ENCODE measurements at places on chromosomes 4 and X.

- no peak for DNase-seq
Measured at GRCh38 chr4:113732-114131, 10.6 kb upstream of the ZNF718 start.

GRCh38 chr4:27836523-27836922 is 975.9 kb downstream of the STIM2 start:
- DNase-seq, result no peak

- no peak for DNase-seq
Measured at GRCh38 chr4:79273915-79274314, 51.9 kb downstream of the NAA11 start.

DNA sequence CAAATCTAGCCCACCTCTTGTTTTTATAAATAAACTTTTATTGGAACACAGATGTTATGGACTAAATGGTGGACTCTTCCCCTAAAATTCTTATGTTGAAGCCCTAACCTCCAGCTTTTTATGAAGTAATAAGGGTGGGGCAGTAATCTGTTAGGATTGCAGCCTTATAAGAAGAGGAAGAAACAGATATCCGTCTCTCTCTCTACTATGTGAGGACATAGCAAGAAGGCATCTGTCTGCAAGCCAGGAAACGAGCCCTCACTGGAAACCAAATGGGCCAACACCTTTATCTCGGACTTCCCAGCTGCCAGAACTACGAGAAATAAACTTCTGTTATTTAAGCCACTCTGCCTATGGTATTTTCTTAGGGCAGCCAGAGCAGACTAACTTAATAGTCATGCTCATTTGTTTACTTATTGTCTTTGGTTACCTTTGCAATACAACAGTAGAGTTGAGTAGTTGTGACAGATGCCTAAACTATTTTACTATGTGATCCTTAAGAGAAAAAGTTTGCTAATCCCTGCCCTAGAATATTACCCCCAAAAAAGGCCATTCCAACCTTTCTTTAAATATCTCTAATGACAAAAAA is 67.4 kb downstream of the MANBA start:
- DNase-seq, result no peak

GRCh38 chrX:103791826-103792485 is 15.3 kb downstream of the PLP1 start:
- no peak for DNase-seq

GRCh38 chr4:151314479-151314878 is 10.9 kb downstream of the SH3D19 start:
- no peak for DNase-seq

GRCh38 chr4:38283724-38284123 is 323.5 kb downstream of the PTTG2 start:
- no peak for DNase-seq

GRCh38 chr4:108527723-108528122 is 92.7 kb upstream of the RPL34 start:
- no peak for DNase-seq

DNA sequence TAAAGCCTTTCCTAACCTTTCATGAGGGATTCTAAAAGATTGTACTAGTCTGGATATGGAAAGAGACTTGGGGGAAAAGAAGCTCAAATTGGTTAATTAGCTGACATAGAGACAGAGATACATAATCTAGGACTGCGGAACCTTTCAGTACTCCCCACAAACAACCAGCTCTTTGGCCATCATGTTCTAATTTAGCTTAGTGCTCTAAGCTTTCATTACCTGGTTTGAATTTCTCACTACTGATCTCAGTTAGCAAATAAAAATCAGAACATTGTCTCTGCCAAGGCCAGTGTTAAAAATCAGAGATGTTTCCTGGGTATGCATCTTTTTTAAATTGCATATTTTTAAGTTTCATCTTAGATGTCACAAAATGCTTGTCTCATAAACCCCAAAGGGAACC is 254.4 kb downstream of the GLUD2 start:
- DNase-seq, result no peak

- no peak for DNase-seq
Measured at GRCh38 chr4:1053080-1053661, 41.7 kb downstream of the FGFRL1 start.

- DNase-seq, result no peak
Measured at GRCh38 chr4:53608649-53609048, 17.4 kb upstream of the LNX1 start.

- no peak for DNase-seq
Measured at GRCh38 chr4:25098964-25099891, 61.0 kb downstream of the SEPSECS start.

DNA sequence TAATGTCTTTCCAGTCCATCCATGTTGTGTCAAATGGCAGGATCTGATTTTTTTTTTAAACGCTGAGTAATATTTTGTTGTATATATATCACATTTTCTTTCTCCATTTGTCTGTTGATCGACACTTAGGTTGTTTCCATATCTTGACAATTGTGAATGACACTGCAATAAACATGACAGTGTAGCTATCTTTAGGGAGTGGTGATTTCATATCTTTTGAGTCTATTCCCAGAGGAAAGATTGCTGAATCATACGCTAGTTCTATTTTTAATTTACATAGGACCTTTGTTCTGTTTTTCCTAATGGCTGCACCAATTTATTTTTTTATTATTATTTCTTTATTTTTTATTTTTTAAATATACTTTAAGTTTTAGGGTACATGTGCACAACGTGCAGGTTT is 470.7 kb downstream of the CCSER1 start:
- DNase-seq, result no peak

- DNase-seq, result no peak
Measured at GRCh38 chr4:10098780-10099160, 17.8 kb downstream of the WDR1 start.

- no peak for DNase-seq
Measured at GRCh38 chrX:21993265-21993664, 38.9 kb upstream of the PHEX start.

DNA sequence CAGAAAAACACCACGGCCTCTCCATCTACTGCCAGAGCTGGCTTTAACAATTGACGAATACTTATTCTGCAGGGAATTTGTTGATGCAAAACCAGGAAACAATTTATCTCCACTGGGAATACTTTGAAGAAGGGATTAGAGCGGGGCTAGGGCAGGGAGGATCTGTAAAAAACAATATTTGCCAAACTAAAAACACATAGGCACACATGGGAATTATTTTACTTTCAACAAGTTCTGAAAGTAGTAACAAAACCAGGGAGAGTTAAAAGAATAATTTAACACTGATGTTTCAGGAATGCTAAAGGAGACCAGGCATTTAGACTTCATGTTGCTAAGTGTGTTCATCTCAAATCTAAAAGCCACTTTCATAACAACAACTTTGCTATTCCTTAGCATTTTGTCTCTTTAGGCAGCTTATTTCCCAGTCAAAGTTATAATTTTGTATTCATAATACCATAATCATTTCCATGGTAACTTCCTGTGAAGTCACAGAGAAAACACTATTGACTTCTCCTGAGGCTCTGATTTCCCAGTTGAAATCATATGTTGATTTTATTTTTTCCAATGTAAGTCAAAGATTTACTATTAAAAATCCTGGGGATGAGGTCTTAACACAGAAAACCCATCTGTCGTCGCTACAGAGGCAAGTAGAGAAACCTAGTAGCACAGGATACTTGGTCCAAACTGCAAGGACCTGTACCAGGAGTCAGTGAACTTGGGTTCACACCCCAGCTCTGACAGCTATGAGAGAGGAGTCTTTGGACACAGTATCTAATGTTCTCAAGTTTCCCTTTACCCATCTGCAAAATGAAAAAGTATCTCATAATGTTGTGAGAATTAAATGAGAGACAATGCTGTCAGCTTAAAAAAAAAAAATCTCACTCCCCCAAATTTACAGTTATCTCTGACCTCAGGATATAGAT is 69.3 kb downstream of the SH3RF1 start:
- DNase-seq, result no peak

DNA sequence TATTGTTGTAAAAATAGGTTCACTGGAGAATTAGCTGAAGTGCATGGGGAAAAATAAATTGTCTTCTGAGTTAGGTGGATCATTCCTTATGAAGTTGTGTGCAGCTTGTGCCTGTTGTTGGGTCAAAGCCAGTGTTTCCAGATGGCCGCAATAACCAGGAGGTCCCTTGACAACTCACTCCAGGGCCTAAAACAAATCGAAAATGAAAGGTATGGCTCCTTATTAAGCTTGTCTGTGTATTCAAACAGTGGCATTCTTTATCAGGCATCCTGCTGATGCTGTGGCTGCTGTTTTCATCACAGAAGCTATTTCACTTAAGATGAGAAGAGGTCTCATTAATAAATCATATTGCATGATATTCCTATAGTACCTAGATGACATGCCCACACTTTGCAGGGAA is 80.2 kb downstream of the GRIA2 start:
- no peak for DNase-seq

DNA sequence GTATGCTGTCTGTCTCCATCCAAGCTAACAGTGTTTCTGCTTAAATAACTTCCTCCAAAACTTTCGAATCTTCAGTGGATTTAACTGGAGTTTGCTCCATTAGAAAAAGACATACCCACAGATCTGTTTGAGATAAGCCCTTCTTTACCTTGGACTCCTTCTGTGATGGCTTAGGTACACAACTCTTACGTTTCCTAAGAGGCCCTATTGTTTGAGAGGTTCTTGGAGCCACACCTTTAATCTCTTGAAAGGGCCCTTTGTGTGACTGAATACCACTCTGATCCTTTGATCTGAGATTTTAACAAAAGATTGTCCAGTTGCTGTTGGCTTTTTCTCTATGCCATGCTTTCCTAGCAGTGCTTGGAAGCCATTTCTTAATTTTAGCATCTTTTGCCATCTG is 92.5 kb downstream of the AKAP4 start:
- DNase-seq, result no peak

DNA sequence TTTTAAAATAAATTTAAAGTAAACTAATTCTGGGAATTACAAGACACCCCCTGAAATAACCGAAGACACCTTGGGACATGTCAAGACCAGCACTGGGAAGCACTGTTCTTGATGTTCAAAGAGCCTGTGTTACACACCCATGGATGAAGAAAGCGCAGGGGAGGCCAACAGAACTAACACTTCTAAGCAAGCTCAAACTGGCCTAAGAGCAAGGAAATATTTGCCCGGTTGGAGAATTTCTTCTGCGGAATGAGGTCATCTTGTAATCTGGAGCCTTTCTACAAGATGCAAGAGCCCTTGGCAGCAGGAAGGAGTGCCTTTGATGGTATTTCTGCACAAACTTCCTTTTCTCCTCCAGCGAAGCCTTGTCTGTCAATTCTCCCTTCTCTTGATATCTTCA is 9.3 kb upstream of the EFHC2 start:
- no peak for DNase-seq

DNA sequence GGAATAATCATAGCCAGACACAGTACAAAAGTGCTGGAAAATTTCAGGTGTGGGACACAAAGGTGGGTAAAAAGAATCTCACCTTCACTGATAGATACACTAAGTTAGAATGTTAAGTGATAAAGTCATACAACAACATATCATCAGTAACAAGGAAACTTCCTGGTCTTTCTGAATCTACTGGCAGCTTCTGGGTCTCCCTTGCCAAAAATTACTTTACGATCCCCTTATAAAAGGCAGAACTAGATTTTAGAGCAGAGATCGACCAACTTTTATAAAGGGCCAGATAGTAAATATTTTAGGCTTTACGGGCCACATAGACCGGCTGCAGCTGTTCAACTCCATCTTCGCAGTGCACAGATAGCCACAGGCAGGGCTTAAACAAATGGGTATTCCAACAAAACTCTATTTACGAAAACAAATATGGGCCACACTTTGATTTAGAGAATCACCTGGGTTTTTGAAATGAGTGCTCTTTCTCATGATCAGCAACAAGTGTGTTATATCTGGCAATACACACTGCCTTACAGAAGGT is 159.9 kb downstream of the AASDH start:
- no peak for DNase-seq

DNA sequence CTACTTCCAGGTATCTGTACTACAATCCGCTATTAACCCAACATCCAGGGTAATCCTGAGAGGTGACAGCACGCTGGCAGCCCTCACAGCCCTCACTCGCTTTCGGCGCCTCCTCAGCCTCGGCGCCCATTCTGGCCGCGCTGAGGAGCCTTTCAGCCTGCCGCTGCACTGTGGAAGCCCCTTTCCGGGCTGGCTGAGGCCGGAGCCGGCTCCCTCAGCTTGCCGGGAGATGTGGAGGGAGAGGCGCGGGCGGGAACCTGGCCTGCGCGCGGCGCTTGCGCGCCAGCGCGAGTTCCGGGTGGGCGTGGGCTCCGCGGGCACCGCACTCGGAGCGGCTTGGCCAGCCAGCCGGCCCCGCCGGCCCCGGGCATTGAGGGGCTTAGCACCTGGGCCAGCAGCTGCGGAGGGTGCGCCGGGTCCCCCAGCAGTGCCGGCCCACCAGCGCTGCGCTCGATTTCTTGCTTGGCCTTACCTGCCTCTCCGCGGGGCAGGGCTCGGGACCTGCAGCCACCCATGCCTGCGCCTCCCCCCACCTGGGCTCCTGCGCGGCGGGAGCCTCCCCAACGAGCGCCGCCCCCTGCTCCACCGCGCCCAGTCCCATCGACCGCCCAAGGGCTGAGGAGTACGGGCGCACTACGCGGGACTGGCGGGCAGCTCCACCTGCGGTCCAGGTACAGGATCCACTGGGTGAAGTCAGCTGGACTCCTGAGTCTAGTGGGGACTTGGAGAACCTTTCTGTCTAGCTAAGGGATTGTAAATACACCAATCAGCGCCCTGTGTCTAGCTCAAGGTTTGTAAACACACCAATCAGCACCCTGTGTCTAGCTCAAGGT is 87.3 kb downstream of the PRSS12 start:
- no peak for DNase-seq

DNA sequence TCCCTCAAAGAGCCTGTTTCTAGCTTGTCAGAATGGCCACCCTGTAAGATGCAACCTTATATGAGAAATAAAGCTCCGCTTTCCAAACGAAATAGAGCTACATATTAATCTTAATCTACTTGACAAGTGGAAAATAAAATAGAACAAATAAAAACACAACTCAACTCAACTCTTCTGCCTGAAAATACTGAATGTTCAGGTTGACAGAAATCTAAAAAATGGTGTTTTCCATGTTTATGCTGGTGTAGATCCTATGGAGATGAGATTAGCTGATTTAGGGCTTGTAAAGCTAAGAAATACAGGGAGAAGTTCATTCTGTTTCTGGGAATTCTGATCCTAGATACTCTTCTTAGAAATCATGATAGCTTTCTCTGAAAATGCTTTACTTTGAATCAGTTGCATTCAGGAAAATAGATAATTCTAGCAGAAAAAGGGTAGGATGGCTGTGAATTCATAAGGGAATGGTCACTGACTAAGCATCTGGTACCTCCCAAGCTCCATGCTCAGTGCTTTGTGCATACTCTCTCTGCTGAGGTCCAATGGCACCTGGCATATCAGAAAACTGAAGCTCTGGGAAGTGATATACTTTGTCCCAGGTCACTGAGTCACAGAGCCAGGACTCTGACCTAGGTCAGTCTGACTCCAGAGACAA is 89.2 kb upstream of the EXOC1L start:
- no peak for DNase-seq

- no peak for DNase-seq
Measured at GRCh38 chr4:26431461-26432180, 58.7 kb downstream of the CCKAR start.

DNA sequence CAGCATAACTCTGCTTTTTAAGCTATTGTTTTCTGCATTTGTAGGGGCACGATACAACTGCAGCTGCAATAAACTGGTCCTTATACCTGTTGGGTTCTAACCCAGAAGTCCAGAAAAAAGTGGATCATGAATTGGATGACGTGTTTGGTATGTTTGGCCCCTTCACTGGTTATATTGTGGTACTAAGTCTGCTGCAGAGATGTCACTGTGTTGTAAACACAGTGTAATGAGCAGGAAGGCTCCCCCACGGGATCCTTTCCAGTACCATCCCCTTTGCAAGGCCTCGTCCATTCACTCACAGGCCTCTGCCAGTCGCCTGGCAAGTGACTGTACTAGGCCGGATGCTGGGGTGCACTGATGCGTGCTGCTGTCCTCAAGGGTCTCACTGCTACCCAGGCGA is 13.8 kb downstream of the CYP4V2 start:
- DNase-seq, result no peak
